ENCODE measurements at places on chromosomes 11 and 22.

- no peak for DNase-seq
Measured at GRCh38 chr11:3139086-3139440, 26.0 kb downstream of the OSBPL5 start.

- DNase-seq = peak; percentile 84
Measured at GRCh38 chr22:29072193-29072978, 449 bp upstream of the KREMEN1 start.

GRCh38 chr11:77188633-77189491 lies 60.8 kb downstream of the MYO7A start:
- no peak for DNase-seq

- no peak for DNase-seq
Measured at GRCh38 chr22:42645938-42646568, 3.1 kb downstream of the CYB5R3 start.

GRCh38 chr11:28728666-28729065 lies 620.5 kb downstream of the METTL15 start:
- DNase-seq = no peak

DNA sequence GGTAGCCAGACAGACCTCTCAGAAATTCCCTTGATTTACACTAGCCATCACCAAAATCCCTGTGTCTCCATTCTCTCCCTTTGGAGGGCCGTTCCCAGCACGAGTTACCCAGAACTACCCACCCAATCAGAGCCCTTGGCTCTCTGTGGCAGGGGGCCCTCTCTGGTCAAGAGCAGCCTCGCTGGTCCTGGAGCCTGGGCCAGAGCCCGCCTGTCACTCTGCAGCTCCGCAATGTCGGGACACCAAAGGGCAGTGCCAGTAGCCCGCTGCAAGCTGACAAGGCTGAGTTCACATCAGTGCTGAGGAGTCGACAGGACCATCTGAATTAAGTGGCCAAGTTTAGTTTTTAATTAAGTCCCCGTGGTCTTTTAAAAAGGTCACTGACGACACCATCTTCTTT lies 241.6 kb downstream of the ST3GAL4 start:
- DNase-seq = no peak

DNA sequence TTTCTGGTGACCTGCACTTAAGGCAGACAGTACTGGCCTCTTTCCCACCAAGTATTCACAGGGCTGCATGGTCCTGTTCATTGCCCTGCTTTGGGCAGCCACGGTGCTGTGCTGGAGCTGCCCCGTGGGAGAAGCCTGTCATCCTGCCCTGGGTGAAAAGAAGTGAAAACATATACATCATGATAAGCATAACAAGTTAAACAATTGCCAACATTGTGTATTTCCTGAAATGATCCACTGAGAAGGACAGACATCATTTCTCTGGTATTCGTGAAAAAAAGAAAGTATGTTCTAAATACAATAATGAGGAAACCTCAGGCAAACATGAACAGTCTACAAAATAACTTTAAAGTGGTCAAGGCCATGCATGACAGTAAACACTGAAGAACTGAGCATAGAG lies 393.1 kb downstream of the TMEM135 start:
- no peak for DNase-seq

DNA sequence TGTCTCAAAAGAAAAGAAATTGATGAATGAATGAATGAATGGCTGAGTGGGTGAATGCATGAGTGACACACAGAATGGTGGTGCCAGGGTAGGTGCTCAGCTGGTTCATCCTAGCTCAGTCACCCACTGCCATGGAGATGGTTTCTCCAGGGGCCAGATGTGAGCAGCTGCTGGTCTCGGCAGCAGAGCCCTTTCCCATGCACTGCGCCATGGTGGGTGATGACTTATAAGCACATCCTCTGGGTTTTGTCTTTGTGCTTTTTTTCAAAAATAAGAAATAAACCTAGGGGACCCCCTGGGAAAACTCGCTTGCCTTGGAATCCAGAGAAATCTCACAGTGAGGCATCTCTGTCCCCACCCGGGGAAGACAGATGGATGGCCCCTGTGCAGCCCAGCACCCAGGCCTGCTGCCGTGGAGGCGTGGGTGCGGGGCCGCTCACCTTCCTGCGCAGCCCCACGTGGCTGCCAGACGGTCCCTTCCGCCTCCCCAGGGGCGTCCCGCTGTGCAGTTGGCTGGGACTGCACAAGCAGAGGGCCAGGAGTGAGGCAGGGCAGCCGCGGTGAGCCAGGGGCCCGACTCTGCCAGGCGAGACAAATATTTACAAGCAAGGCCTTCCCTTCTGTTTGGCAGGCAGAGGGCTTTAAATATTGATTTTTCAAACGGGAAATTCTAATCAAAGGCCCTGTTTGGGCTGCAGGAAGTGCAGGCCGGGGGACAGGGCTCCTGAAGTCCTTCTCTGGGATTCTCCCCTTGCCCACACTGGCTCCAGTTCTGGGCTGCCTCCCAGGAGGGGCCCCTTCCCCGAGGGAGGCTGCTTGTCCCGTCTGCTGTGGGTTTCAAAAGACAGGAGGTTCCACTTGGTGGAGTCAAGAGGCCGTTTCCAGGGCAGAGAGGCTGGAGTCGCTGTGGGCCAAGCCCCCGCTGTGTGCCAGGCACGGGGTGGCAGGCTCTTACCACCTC lies 24.3 kb downstream of the MPPED1 start:
- DNase-seq = no peak

- DNase-seq = no peak
Measured at GRCh38 chr11:18548001-18548400, 21.3 kb upstream of the TSG101 start.

DNA sequence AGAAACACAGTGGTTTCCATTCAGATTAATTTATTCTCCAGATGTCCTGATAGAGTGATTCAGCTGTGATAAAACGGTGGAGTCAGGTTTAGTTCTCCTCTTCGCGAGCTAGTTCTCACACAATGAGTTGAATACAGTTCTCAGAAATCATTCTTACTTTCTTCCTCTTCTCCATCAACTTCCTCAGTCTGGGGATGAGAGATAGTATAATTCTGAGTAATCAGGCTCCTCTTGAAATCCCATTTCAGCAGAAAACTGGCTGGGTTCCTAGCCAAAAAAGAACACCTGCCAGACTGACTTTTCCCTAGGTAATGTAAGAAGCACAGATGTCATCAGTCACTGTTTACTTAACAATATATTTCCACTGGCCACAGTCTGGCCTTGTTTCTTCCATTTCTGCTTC lies 76.7 kb downstream of the SVIP start:
- no peak for DNase-seq

- peak; percentile 54 for DNase-seq
Measured at GRCh38 chr11:10459029-10459970, 4.2 kb downstream of the AMPD3 start.

DNA sequence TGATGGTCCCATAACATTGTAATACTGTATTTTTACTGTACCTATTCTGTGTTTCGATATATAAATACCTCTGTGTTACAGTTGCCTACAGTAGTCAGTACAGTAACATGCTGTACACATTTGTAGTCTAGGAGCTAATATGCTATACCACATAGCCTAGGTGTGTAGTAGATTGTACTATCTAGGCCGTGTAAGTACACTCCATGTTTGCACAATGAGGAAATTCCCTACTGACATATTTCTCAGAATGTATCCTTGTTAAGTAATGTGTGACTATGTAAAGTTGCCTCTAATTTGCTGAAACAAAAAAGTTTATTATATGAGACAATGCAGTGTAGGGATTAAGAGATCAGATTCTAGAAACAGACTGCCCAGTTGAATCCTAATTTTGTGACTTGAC lies 21.3 kb downstream of the CAPRIN1 start:
- DNase-seq = no peak

DNA sequence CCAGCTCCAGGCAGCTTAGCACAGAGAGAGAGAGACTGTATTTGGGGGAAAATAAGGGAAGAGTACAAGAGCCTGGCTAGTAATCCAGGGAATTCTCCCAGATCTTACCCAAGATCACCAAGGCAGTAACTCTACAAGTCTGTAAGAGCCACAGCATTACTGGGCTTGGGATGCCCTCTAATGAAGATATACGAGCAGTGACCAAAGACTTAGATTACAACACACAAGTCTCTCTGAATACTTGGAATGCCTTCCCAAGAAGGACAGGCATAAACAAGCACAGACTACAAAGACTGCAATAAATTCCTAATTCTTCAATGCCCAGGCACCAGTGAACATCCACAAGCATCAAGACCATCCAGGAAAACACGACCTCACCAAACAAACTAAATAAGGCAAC lies 17.7 kb downstream of the DNAJC24 start:
- no peak for DNase-seq

GRCh38 chr11:47583844-47584243 lies 2.6 kb upstream of the FAM180B start:
- DNase-seq = no peak

DNA sequence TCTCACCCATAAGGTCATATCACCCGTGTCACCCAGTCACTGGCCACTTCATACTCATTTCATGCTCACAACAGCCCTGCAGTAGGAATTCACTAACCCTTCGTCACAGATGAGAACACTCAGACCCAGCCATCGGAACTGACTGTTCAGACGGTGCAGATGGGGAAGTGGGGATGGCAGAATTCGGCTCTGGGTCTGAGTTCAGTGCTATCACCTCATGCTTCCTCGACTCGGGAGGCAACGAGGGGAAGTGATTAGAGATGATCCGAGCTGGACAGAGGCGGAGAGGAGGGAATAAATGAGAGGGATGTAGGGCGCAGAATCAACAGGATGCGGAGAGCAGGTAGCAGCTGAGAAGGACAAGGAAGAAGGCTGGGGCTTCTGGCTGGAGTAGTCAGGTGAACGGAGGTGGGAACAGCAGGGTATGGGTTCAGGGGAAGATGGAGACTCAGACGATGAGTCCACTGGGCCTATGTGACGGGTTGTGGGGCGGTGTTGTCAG lies 4.7 kb downstream of the B3GNT6 start:
- no peak for DNase-seq

DNA sequence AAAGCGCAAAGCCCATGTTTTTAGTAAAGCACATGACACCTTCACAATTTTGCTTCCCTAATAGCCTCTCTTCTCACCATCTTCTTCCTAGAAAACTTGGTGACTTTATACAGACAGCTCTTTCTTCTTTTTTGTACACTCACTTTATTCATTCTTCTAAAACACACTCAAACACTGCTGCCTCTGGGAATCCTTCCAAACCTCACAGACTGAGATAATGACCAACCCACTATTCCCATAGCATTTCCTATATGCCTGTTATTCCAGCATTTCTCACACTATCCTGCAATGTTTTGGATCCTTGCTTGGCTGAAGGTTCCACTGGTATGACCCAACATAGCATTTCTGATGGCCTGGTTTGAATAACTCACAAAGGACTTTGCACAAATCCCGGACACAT lies 442.1 kb upstream of the CCDC90B start:
- no peak for DNase-seq

GRCh38 chr11:92523611-92524010 lies 299.0 kb downstream of the FAT3 start:
- DNase-seq = no peak

- no peak for DNase-seq
Measured at GRCh38 chr11:59866836-59867235, 549 bp upstream of the TCN1 start.

GRCh38 chr11:120645639-120646038 lies 134.1 kb downstream of the GRIK4 start:
- no peak for DNase-seq

- peak; percentile 32 for DNase-seq
Measured at GRCh38 chr22:38513063-38513462, 7.0 kb upstream of the DDX17 start.

GRCh38 chr11:60957188-60957587 lies 5.2 kb upstream of the SLC15A3 start:
- no peak for DNase-seq

DNA sequence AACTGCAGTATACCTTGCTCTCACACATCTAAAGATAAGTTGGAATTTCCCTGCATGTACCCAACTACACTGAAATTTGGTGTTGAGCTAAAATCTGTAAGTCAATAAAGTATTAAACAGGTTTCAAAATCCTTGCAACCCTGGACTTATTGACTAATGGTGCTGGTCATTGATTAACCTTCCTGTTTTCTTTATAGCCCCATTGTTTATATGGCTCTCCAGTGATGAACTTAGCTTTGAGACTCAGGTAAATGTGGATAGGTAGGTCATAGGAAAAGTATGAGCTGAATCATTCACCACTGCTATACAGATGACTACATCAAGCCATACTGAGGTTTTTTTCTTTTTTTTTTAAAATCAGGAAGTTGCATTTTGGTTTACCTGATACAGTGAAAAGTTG lies 132.7 kb downstream of the FAT3 start:
- no peak for DNase-seq

GRCh38 chr11:106733635-106734034 lies 284.6 kb downstream of the GUCY1A2 start:
- no peak for DNase-seq

GRCh38 chr11:15758857-15759465 lies 597.4 kb downstream of the SOX6 start:
- DNase-seq = no peak

- no peak for DNase-seq
Measured at GRCh38 chr11:33874910-33875490, 16.9 kb downstream of the LMO2 start.

- DNase-seq = no peak
Measured at GRCh38 chr11:124941703-124942102, 5.9 kb upstream of the HEPACAM start.

GRCh38 chr22:19607192-19608002 lies 83.2 kb upstream of the CLDN5 start:
- DNase-seq = peak; percentile 64

- DNase-seq = no peak
Measured at GRCh38 chr11:86464509-86465221, 90.0 kb downstream of the CCDC81 start.

DNA sequence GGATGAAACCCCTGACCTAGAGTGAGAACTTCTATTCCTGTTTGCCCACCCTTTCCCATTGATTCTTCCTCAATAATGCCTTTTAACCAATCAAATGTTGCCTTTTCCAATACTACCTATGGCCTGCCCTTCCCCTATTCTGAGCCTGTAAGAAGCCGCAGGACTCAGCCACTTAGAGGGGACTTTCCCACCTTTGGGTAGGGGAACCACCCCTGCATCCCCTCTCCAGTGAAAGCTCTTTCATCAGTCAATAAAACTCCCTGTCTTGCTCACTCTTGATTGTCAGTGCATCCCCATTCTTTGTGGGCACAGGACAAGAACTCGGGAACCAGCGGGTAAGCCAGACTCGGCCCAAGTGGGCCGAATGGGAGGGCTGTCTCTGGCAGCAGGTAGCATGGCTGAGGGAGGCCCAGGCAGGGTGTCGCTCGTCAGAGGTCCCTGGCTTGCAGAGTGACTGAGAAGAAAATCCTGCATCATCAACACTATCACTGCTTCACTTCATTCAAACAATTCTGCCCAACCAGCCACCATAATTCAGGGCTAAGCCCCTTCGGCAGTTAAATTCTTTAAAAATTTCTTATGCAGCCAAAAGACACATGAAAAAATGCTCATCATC lies 30.4 kb downstream of the LDHAL6A start:
- no peak for DNase-seq

- DNase-seq = peak; percentile 86
Measured at GRCh38 chr11:119481021-119481666, 58.2 kb upstream of the THY1 start.

- no peak for DNase-seq
Measured at GRCh38 chr11:78886616-78887015, 312.0 kb upstream of the NARS2 start.

Measured in activated CD4-positive, alpha-beta T cell treated with anti-CD3 and anti-CD28 coated beads, Interleukin-2, amount 50 U/mL, for 48 hours (primary cell).